ENCODE measurements at places on chromosomes 2 and 18. TPM values are rescaled to one million over a fixed set of nuclear protein-coding genes. Genes with fewer than 3 reads are reported as not detected.

DNA sequence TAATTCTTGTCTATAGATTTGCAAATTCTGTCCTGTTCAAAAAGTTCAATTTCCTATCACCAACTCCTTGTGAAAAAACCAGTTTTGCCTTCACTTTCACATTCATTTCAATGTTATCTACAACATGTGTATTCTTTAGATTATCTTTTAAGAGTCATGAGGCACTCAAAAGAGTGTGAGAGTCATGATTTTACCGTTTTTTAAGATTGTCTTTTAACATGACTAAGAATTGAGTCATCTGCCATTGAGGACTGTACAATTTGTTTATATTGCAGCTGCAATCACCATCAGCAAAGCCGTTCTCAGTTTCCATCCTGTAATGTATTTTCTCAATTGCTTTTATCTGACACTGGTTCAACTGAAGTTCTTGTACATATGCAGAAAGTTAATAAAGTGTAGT lies 275.8 kb downstream of the LNPK start:
- no peaks in the 10 kb centered on the region for H3K27me3 ChIP-seq
- no peaks in the 10 kb centered on the region for H3K36me3 ChIP-seq
- DNase-seq, result peak; percentile 62

GRCh38 chr18:58105888-58106260 lies 61.8 kb downstream of the NEDD4L start:
- H3K4me1 ChIP-seq, result peaks cover 37% of the 10 kb centered on the region
- no peaks in the 10 kb centered on the region for H3K36me3 ChIP-seq
- DNase-seq, result no peak

- H3K4me3 ChIP-seq, result no peak overlapping the region
- H3K27ac ChIP-seq, result no peak overlapping the region
- no peaks in the 10 kb centered on the region for H3K4me1 ChIP-seq
- DNase-seq, result no peak
- H3K36me3 ChIP-seq, result peaks cover 7% of the 10 kb centered on the region
These were observed 38.7 kb downstream of the CCDC138 start for GRCh38 chr2:108825254-108825653.

- DNase-seq, result no peak
- no peaks in the 10 kb centered on the region for H3K36me3 ChIP-seq
- no peaks in the 10 kb centered on the region for H3K4me1 ChIP-seq
- H3K27me3 ChIP-seq, result peaks cover 6% of the 10 kb centered on the region
These were observed 65.0 kb upstream of the OTOF start for GRCh38 chr2:26542676-26543505.

GRCh38 chr18:75799449-75800330 lies 372.2 kb upstream of the SMIM21 start:
- H3K4me3 ChIP-seq, result no peak overlapping the region
- no peaks in the 10 kb centered on the region for H3K36me3 ChIP-seq
- peaks cover 30% of the 10 kb centered on the region for H3K4me1 ChIP-seq
- peak; percentile 83 for DNase-seq
- no peaks in the 10 kb centered on the region for H3K27me3 ChIP-seq
- peak overlapping the region; percentile 98 for H3K27ac ChIP-seq

DNA sequence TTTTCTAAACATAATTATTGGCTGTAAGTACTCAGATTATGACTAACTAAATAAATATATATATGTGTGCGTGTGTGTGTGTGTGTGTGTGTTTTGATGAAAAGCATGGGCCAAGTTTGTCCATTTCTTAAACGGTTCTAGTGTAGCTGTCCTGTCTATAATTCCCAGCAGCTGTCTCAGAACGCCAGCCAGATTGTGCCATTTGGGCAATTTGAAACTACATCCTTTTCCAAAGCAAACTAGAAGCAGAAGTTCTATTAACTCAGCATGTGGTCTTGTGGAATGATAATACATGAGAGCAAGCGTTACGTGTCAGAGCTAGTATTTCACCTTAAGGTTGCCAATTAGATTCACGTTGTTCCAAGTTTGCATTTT lies 1.7 kb downstream of the ARHGAP28 start:
- DNase-seq, result no peak
- H3K4me1 ChIP-seq, result 0 out of 2 replicates have a peak, but pooled peaks cover 4% of the 10 kb centered on the region
- no peak overlapping the region for H3K27ac ChIP-seq
- H3K36me3 ChIP-seq, result no peaks in the 10 kb centered on the region
- H3K4me3 ChIP-seq, result no peak overlapping the region
- H3K27me3 ChIP-seq, result no peaks in the 10 kb centered on the region

DNA sequence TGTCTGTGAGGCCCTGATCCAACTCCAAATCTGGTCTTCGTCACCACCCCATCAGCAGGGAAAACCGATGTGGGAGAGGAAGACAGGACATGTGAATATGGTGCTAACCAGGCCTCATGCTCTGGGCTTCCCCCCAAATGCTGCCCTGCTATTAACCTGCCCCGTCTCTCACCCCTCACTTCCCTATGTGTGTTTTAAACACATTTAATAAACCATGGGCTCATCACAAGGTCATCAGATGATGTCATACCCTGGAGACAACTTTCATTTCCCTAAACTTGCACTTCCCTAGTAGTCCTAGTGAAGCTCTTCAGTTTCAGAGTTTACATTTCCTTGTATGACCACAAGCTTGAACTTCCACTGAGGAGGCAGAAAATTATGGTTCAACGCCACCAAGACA lies 49.9 kb downstream of the CD8B2 start:
- H3K4me1 ChIP-seq, result no peaks in the 10 kb centered on the region
- no peak overlapping the region for H3K4me3 ChIP-seq
- no peak overlapping the region for H3K27ac ChIP-seq
- no peak for DNase-seq

GRCh38 chr2:19669559-19669958 lies 232.2 kb downstream of the TTC32 start:
- H3K4me3 ChIP-seq, result no peak overlapping the region
- no peak for DNase-seq
- H3K36me3 ChIP-seq, result no peaks in the 10 kb centered on the region
- peaks cover 15% of the 10 kb centered on the region for H3K4me1 ChIP-seq
- no peak overlapping the region for H3K27ac ChIP-seq

DNA sequence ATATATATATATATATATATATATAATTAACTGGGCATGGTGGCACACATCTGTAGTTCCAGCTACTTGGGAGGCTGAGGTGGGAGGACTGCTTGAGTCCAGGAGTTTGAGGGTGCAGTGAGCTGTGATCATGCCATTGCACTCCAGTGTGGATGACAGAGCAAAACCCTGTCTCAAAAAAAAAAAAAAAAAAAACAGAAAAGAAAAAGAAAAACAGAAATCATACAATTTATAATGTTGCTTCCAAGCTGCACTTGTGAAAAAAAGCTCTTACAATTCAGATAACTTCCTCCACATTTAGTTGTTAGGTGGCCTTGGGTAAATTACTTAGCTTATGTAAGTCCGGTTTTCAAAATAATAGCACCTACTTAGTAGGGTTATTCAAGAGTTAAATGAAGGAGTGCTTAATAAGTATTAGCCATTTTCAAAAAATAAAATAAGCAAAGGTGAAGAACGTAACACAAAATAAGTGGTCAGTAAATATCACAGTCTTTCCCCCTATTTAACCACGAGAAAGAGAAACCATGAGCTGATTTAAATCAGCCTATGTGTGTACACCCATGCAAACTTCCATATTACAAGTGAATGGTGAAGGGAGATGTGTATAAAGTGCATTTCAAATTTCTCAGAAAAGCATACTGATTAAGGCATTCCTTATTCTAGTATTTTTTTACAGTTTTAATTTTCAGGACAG lies 2.3 kb downstream of the WIPF1 start:
- H3K4me3 ChIP-seq, result no peak overlapping the region
- peaks cover 57% of the 10 kb centered on the region for H3K4me1 ChIP-seq
- peaks cover 4% of the 10 kb centered on the region for H3K36me3 ChIP-seq
- H3K27ac ChIP-seq, result 0 out of 2 replicates have a peak overlapping the region, but pooled peaks have one; percentile 90
- no peaks in the 10 kb centered on the region for H3K27me3 ChIP-seq

Gene OSBPL1A
- 34.6 TPM for total RNA-seq

DNA sequence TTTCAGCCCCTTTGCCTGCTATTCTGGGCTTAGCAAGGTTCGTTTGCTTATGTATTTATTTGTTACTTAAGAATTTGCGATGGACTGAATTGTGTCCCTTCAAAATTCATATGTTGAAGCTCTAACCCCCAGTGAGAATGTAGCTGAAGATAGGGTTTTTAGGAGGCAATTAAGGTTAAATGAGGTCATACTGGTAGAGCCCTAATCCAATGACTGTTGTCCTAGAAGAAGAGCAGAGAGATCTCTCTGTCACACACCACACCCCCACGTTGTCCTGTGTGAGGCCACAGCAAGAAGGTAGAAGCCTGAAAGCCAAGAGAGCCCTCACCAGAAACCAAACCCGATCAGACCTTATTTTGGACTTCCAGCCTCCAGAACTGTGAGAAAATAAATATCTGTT lies 66.7 kb downstream of the KIAA1328 start:
- H3K36me3 ChIP-seq, result no peaks in the 10 kb centered on the region
- no peak overlapping the region for H3K27ac ChIP-seq
- H3K4me3 ChIP-seq, result no peak overlapping the region
- DNase-seq, result no peak
- H3K4me1 ChIP-seq, result no peaks in the 10 kb centered on the region
- H3K27me3 ChIP-seq, result no peaks in the 10 kb centered on the region

DNA sequence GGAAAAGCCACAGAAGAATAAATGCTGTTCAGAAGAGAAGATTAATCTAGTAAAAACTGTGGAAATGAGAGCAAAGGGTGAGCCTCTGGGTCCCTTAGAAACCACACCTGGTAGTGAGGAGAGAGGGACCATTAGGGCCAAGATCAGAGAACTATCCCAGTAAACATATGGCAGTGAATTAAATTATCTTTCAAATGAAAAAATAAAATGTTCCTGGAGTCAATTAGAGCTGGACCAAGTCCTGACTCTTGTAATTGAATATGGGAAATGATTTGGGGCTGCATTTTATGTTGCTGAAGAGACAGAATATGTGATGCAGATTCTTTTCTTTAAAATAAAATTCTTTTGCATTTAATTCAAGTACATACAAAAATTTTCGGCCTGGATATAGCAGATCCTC lies 62.2 kb upstream of the PAX3 start:
- no peak for DNase-seq
- H3K4me3 ChIP-seq, result no peak overlapping the region
- H3K36me3 ChIP-seq, result no peaks in the 10 kb centered on the region
- H3K27ac ChIP-seq, result no peak overlapping the region

DNA sequence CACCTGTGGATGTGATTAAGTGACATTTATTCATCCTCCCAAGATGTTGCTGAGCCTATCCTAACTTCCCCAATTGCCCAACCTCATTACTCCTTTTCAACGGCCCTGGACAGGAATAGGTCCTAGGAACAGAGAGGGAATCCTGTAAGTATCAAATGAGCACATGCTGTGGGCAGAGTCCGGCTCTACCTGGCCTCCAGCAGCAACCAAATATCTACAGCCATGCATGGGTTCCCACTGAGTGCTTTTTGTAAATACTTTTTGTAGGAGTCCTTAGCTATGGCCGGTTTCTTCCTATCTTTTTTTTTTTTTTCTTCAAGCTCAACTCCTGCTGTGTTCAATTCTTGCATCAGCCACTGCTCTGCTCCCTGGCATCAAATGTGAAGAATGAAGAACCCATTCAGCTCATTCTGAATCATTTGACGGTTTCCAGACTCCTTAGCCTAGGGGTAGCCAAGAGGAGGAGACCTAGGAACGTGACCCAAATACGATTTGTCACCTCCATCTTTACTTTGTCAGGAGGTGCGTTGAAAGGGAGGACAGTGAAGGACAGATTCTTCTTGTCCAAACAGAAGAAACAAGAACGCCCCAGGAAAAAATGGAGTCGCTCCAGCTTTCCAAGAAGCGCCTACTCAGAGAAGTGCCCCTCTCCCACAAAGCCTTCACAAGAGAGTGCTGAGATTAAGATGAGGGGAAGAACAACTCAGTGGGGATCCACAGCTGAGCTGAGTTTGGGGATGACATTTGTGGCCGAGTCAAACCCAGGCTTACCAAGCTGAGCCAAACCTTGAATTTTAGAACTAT lies 46.7 kb upstream of the LCLAT1 start:
- DNase-seq, result no peak
- H3K36me3 ChIP-seq, result no peaks in the 10 kb centered on the region
- no peak overlapping the region for H3K27ac ChIP-seq
